HCT116 (cell line): ENCODE measurements at places on chromosomes 6 and 20.

GRCh38 chr6:151475653-151476523 is 17.9 kb upstream of the CCDC170 start:
- DNase-seq: peak; percentile 23

GRCh38 chr6:163789199-163789810 is 374.8 kb downstream of the QKI start:
- no peak for DNase-seq

- DNase-seq: no peak
Observed at GRCh38 chr6:170357812-170358211, 51.3 kb downstream of the FAM120B start.

GRCh38 chr20:1324598-1325172 is 4.3 kb downstream of the SDCBP2 start:
- no peak for DNase-seq

- DNase-seq: no peak
Observed at GRCh38 chr6:45886776-45887175, 128.9 kb downstream of the CLIC5 start.

DNA sequence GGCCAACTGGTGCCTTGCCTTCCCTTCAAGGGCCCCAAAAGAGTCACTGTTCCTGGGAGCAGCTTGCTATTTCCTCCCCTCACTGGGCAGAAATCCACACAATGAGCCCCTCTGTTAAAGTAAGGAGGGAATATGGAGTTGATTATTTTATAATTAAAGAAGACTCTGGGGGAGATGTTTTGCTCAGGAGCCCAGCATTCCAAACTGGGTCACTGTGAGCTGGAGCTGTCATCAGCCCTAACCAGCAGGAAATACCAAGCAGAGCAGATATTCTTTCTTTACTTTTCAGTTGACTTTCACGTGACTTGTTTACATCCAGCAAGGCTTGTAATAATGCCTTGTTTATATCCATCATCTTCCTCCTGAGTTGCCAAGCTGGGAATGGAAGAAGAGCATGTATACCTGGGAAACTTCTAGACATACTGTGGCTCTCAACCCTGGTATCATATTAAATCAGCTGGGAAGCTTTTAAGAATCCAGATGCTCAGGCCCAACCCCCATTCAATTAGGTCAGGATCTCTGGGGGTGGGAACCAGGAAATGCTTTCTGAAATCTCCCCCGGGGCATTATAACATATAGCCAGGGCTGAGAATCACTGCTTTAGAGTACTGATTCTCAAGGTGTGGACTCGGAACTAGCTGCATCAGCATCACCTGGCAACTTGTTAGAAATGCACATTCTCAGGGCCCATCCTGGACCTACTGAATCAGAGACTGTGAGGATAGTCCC is 175.6 kb upstream of the MYLIP start:
- no peak for DNase-seq

DNA sequence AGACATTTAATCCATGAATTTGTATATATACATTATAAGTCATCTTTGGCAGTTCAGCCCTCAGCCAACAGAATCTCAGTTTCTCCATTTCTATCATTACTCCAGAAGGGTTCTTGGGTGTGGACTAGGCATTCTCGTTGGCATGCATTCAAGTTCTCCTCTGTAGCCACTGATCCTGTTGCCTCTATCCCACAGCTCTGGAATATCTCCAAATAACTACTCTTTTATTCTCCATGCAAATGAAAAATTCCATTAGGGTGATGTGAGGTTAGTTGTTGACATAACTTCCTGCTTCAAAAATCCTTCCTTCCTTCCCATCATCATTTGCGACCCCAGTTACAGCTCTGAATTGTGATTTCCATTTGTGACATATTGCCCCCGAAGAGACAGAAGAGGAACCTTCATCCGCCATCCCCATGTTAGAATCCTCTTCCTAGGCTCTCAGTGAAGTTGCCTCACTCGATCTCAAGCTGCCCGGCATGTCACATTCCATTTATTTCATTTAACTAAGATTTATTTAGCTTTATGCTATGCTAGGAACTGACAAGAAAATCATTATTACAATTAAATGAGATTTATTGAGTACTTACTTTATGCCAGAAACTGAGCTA is 93.7 kb upstream of the EDN1 start:
- DNase-seq: no peak

GRCh38 chr6:35686436-35686835 is 2.3 kb downstream of the FKBP5 start:
- no peak for DNase-seq

GRCh38 chr6:20839630-20840029 is 305.4 kb downstream of the CDKAL1 start:
- no peak for DNase-seq

GRCh38 chr6:108874470-108875160 is 26.4 kb downstream of the ARMC2 start:
- no peak for DNase-seq

DNA sequence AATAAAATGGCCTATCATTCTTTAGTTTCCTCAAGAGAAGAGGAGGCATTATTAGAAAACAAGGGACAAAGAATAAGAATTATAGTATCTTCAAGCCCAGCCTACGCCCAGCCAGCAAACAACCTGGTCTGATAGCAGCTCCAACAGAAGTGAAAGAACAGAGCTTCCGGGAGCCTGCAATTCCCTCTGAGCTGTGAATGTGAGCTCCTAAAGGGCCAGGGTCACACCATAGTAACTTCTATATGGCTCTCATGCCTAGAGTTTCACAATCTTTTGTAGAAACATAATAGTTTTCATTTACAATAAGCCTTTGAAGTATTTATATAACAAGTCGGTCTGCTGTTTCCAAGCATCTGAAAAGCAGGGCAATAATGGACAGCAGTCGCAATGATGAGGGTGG is 116.5 kb downstream of the SMLR1 start:
- no peak for DNase-seq

DNA sequence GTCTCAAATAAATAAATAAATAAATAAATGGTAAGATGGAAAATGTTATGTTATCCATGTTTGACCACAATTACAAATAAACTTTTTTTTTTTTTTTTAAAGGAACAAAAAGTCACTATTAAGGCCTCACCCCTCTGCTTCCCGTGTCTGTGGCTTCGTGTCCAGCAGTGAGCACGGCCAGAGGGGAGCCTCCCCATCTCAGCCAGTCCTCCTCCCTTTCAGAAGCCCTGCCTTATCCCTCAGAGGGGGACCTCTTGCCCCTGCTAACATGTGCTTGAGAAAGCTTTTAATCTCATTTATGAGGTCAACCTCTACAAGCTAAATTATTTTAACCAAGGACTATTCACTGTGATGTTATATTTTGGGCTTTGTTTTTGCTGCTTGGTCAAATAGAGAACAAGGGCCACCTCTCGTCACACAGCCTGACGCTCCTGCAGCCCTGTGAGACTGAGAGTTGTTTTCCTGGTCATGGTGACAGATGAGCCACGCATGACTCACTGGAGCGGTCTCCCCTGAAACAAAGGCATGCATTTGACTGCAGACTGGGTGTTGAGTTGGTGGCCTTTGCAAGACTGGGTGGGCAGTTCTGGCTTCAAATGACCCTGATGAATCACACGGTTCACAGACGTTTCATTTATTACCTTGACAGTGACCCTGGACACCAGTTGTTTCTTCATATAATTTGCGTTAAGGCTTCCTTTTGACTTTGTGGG is 131.8 kb downstream of the TIAM2 start:
- DNase-seq: peak; percentile 93

DNA sequence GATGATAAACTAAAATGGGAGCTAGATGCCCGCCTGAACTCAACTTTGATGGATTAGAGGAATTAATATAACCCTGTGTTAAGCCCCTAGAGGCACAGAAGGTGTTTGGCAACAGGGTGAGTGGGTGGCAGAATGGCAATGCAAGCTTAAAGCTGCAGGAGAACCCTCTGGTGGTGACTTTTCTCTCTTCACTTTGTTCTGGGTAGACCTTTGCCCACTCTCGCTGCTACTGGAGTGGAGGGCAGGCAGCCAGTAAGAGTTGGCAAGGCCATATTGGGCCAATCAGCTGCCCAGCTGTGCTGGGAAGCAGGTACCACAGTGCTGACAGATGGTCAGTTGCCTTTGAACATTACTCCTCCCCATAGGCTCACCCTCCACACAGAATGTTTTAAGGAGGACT is 468.2 kb downstream of the MMUT start:
- peak; percentile 27 for DNase-seq

DNA sequence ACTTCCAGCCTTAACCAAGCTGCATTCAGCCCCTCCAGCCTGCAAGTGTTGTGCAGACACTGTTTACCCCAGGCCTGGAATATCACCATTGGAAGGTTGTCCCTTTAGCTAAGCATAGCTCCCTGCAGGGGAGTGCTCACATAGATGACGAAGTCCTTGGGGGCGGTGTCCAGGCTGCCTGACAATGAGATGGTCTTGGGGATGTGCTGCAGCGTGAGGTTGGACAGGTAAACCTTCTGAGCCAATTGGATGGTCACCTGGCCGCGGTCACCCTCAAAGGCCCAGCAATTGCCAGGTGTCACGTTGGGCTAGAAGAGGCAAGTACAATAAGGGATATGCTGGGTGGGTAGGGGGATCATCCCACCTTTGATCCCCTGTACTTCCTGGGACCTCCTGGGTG is 18.6 kb downstream of the SUN5 start:
- no peak for DNase-seq

DNA sequence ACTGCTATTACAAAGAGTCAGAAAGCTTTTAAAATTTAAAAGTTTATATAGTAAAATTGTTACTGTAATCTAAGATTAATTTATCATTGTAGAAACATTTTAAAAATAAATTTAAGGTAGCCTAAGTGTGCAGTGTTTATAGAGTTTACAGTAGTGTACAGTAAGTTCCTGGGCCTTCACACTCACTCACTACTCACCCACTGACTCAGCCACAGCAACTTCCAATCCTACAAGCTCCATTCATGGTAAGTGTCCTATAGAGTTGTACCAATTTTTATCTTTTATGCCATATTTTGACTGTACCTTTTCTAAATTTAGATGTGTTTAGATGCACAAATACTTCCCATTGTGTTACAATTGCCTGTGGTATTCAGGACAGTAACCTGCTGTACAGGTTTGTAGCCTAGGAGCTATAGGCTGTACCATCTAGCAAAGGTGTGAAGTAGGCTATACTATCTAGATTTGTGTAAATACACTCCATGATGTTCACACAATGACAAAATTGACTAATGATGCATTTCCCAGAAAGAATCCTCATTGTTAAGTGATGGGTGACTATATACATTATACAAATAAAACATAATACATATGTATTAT is 10.2 kb upstream of the TMEM170B start:
- no peak for DNase-seq

- DNase-seq: no peak
Observed at GRCh38 chr6:32852844-32853540, 512 bp downstream of the TAP1 start.

GRCh38 chr6:149942461-149942829 is 631 bp downstream of the ULBP2 start:
- no peak for DNase-seq

GRCh38 chr6:83702749-83703148 is 6.2 kb downstream of the SNAP91 start:
- DNase-seq: no peak

DNA sequence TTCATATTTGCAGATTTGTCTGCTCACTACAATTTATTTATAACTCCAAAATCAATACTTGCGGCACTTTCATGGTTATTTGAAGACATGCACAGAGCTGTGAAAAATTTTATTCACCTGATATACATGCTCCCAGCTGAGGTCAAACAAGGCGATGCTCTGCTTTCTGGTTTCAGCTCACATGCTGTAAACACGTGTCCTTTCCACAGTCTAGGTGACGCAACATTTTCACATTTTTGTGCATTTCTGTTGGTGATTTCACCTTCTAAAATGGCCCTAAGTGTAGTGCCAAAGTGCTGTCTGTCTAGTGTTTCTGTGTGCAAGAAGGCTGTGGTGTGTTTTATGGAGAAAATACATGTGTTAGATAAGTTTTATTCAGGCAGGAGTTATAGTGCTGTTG is 650.5 kb downstream of the RNF144B start:
- no peak for DNase-seq

DNA sequence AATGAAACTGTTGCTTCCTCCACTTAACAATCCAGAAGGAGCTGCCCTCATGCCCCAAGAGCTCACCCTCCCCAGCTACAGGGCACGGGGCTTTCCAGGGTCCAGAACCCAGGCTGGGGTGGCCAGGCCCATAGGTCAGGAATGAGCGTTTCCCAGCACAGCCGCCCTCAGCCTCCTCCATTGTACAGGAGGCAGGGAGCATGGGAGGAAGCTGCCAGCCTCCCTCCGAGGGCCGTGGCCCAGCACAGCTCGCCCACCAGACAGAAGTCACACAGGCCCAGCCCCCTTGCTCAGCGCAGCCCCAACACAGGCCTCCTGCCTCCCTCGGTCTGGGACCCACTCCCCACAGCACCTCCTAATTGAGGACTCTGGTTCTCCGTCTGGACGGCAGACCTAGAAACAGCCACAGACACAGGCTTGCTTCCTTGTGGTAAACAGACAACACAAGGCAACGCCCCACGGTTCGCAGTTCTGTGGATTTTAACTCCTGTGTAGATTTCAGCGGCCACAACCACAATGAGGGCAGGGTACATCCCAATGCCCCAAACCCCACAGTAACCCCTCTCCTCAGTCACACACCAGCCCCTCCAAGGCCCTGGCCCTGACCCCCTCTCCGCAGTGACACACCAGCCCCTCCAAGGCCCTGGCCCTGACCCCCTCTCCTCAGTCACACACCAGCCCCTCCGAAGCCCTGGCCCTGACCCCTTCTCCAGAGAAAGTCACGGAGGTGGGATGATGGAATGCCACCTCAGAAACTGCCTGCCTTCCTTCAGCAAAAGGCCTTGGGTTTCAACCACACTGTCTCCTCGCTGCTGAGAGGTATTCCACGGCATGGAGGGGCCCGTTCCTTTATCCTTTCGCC is 173.5 kb downstream of the DLL1 start:
- DNase-seq: no peak

DNA sequence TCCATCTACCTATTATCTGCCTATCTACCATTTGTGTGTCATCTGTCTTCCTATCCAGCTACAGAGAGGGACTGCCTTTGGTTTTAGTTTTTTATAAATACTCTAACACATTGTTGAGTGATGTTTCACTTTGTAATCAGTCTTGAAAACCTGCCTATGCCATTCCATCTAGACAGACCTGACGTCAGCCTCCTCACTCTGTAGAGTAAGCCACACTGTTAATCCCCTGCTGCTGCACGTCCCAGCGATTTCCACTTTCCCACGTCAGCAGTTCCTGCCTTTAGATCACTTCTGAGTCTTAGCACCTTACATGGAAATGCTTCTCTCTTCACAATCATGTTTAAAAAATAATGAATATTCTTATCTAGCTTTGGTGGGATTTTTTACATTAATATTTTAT is 54.8 kb downstream of the PLG start:
- no peak for DNase-seq

- no peak for DNase-seq
Observed at GRCh38 chr6:1031720-1032119, 280.2 kb upstream of the FOXQ1 start.

GRCh38 chr6:151196555-151196954 is 43.2 kb upstream of the AKAP12 start:
- DNase-seq: no peak

GRCh38 chr6:88141561-88142296 is 24.4 kb downstream of the CNR1 start:
- no peak for DNase-seq
